ENCODE measurements at places on chromosomes 11 and 22. TPM values are rescaled to one million over a fixed set of nuclear protein-coding genes. Genes with fewer than 3 reads are reported as not detected.
A peak's percentile ranks its signal among the peaks of the same experiment; 100 is the strongest.

DNA sequence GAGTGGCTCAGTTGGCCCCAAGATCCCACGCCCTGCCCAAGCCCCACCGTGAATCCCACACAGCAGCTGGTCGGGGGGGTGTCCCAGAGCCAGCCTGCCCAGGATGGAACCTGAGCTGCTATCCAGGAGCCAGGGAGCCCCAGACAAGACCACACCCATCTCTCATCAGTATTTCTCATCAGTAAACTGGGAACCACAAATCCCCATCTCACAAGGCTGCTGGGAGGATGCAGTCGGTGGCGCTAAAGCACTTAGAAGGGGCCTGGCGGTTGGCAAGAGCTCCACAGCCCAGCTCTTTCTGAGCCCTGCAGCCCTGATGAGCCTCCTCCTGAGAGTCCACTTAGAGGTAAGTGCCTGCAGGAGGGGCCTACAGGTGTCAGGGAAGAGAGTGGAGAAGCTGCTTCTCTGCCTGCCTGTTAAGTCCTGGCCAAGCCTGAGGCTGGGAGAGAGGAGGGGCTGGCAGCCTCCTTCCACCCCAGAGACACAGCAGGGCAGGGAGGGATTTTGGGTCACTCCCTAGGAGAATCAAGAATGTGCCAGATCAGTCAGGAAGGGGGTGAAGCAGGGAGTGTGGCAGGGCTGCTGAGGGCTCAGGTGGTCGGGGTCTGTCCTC lies 6.1 kb downstream of the FADS3 start:
- no peak for DNase-seq

DNA sequence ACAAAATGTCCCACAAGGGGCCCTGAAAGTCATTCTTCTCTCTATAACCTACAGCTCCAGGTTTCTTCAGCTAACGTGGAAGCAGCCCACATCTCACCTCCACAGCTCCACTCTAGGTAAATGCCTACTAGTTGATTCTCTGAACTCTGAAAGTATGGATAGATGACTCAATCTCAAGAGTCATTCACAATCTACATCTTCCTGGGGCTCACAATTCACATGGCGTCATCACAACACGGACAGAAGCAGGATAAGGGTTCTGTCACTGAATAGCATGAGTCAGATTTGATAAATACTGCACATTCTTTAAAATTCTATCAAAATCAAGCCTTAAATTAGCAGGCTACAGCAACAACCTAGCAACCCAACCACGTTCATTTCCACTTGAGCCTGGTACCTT lies 96.3 kb downstream of the PLEKHA7 start:
- no peak for DNase-seq

GRCh38 chr11:17601256-17601671 lies 54.2 kb downstream of the OTOG start:
- no peak for DNase-seq

- DNase-seq = no peak
Measured at GRCh38 chr11:13349581-13349980, 72.0 kb downstream of the BMAL1 start.

GRCh38 chr11:36467012-36467411 lies 43.1 kb downstream of the TRAF6 start:
- no peak for DNase-seq

- DNase-seq = peak; percentile 8
Measured at GRCh38 chr11:115409691-115410220, 94.5 kb downstream of the CADM1 start.

Gene TH
- total RNA-seq = not detected

Gene SMIM38
- under 0.01 TPM for total RNA-seq

Gene GGT5
- total RNA-seq = 2.2 TPM

Measured in fibroblast of villous mesenchyme (primary cell).